C1 segment of cervical spinal cord (tissue), 14 donors: ENCODE measurements at places on chromosomes 2 and 18.
A peak's percentile ranks its signal among the peaks of the same experiment; 100 is the strongest.

- DNase-seq = no peak
Observed at GRCh38 chr18:12085136-12085535, 8.5 kb upstream of the ANKRD62 start.

DNA sequence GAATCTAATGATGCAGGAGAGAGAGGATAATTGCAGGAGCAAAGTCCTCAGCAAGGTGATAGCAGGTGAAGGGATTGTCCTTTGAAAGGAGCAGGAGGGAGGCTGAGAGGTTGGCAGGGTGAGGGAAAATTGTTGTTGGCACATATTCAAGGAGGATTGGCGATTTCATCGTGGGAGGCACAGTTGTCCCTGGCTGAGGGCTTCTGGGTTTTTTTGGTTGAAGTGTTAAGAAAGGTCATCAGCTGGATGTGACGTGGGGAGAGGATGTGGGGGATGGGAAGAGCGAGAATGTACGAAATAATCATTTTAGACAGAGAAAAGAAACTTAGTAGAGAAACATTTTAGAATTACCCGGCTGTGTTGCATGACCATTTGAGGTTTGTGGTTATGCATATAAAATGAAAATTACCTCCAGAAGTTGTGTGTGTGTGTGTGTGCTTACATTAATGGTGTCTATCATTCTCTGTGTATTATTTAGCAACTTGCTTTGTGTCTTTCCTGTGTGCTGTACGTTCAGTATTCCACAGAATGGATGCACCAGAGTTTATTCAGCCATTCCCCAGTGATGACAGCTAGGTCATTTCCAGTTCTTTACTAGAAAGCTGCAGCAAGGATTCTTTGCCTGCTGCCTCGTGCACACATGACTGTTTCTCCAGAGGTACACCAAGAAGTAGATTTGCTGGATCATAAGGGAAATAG lies 67.6 kb downstream of the SDC1 start:
- no peak for DNase-seq

GRCh38 chr2:121686218-121686617 lies 37.0 kb upstream of the CLASP1 start:
- no peak for DNase-seq

DNA sequence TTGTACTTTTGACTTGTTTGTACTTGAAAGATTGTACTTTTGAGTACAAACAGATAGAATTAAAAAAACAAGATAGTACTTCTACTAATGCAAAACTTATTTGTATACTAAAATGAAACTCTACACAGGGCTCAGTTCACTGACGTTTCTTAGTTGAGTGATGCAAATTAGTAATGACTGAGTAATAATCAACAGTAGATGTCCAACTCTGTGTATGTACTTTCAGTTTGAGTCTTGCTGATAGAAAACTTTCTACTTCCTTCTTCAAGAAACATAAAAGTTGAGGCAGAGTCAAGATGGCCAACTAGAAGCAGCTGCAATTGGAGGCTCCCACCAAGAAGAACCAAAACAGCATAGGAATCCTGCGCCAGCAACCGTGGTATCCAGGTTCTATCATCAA lies 585.0 kb downstream of the NR4A2 start:
- DNase-seq = no peak

DNA sequence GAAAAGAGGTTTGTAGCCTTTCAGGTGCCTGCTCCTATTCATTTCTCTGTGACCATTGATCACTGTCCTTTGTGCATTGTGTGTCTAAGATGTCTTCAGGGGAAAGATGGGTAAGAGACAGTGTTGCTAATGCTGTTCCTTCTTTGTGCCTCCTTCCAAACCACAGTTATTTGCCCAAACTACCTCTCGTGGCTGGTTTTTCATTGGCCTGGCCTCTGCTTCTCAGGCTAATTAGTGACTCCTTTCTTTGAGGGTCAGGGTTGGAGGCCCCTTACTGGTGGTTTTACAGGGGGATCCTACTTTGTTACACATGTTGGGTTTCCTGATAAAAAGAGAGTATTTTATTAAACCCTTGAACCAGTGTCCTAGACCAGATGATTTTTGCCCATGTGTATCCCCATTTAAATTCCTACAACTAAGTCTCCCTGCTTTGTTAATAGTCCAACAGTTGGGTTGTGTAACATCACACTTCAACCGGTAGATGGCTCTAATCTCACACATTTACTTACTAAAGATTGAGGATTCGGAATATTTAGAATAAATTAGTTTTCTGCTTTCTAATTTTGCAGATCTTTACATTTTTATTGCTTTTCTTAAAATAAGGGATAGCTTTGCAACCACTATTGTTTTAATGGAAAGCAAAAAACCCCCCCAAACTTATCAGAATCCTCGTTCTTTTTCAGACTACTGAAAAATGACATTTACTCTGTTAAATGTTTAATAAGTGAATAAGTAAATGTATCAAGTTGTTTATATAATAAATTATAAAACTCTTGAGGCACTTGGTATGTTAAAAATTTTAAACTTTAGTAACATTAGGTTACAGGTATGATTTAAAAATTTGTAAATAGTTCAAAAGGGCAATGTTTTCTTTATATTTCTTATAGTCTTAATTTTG lies 2.4 kb downstream of the MARS2 start:
- DNase-seq = no peak

- no peak for DNase-seq
Observed at GRCh38 chr18:42915299-42915698, 200.2 kb downstream of the RIT2 start.

DNA sequence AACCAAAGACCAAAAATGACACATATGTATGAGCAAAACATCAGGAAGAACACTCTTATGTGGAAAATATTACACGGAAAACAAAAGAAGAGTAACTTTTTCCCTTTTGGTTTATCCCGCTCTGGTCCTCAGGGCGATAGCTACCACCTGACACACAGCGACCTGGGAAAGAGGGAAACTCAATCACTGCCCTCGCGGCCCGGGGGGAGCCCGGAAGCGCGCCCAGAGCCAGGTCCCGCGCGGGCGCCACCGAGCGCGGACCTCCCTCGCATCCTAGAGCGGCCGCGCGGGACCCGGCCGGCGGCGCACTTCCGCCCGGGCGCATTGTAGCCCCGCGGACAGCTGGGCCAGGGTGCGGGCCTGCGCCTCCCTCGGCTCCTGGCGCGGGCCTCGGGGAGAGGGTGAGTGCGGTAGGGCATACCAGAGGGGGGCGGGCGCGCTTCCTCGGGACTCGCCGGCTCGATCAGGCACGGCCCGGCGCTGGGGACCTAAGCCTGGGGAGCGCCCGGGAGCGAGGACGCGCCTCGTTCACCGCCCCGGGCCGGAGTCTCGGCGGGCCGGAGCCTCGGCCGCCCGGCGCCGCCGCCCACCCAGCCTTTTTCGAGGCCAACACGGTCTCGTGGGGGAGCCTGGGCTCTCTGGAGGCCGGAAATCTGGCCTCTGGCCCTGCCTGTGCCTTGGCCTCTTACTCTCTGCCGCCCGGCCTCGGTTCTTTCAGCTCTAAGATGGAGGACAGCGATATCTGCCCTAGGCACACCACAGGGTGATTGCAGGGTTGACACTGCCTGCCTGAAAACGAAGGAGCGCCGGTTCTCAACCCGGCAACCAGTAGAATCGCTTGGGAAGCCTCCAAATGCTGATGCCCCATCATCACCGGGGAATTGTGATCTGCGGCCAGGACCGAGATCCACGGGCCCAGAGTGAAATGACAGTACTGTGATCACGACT lies at the start of gene ELAC1:
TSS of gene ELAC1 (plus strand) at position 327 of the 948 bp plus-strand sequence. CDS start 6,365 bp downstream, outside the sequence.
- DNase-seq = peak; percentile 69

DNA sequence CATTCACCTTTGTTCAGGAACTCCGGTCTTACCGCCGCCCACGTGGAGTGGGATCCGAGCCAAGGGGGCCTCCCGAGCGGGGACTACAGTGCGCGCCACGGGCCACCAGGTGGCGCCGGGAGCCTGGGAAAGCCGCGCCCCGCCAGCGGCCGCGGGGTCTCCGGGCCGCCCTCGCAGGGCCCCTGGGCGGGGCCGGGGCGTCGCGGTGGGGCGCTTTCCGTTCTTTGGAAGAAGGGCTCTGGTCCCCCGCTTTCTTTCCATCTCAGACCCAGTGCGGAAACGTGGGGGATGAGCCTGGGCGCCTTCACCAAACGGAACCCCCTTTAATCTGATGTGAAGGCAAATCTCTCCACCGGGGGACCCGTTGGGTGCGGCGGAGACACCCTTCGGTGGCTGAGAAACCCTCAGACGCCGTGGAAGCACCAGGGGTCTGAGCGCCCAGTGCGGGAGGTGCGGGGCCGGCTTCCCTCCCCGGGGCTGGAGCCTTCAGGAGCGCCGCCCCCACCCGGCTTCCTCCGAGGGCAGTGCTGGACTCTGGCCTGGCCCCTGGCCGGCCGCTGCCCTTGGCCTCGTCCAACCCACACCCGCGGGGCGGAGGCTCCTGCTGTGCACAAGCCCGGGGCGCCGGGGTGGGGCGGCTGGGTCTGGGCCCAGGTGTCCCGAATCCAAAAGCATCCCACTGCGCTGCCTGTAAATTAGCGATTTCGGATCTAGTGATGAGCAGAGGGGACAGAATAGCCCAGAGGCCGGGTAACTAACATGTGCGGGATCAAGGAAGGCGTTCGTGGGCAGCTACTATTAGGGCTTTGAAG lies 44.6 kb downstream of the GORASP2 start:
- peak; percentile 41 for DNase-seq

- DNase-seq = no peak
Observed at GRCh38 chr2:190467575-190468083, 59.5 kb downstream of the MFSD6 start.

DNA sequence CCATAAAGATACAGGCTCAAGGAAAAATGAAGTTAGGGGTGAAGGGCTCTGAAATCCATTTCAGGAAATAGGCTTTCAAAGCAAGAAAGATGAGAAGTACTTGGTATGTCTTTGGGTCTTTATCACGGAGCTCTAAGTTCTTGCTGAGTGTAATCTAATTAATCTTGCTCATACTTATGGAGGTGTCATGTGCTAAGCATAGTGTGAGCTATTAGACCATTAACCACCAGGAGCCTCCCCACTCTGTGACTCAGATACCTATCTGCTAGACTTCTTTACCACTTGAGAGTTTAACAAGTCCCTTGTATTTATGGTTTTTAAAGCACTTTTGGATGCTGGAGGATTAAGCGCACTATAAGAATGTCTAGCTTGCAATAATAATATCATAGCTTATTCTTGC lies 678.7 kb downstream of the EPHA4 start:
- no peak for DNase-seq
